ENCODE measurements at places on chromosomes 11 and 22. TPM values are rescaled to one million over a fixed set of nuclear protein-coding genes. Genes with fewer than 3 reads are reported as not detected.

The DTX4 gene
- polyA plus RNA-seq = 1.6 TPM

GRCh38 chr22:35379146-35379993, 1.5 kb upstream of the HMOX1 start:
- no peaks in the 10 kb centered on the region for H3K27me3 ChIP-seq
- H3K4me1 ChIP-seq = peaks cover 20% of the 10 kb centered on the region
- no peak for DNase-seq

- DNase-seq = no peak
- H3K27me3 ChIP-seq = no peaks in the 10 kb centered on the region
- H3K36me3 ChIP-seq = peaks cover 8% of the 10 kb centered on the region
- no peak overlapping the region for H3K4me3 ChIP-seq
- H3K4me1 ChIP-seq = peaks cover 7% of the 10 kb centered on the region
These were observed 16.5 kb downstream of the CERK start for GRCh38 chr22:46721501-46722085.

GRCh38 chr11:75188671-75189070, 37.8 kb downstream of the SLCO2B1 start:
- no peak overlapping the region for H3K4me3 ChIP-seq
- peaks cover 14% of the 10 kb centered on the region for H3K27me3 ChIP-seq
- H3K27ac ChIP-seq = no peak overlapping the region
- no peak for DNase-seq
- no peaks in the 10 kb centered on the region for H3K4me1 ChIP-seq

GRCh38 chr22:17257121-17258001, 38.1 kb upstream of the ADA2 start:
- no peak overlapping the region for H3K4me3 ChIP-seq
- H3K36me3 ChIP-seq = no peaks in the 10 kb centered on the region
- H3K27ac ChIP-seq = no peak overlapping the region
- no peak for DNase-seq
- peaks cover 2% of the 10 kb centered on the region for H3K4me1 ChIP-seq

- no peaks in the 10 kb centered on the region for H3K36me3 ChIP-seq
- no peak for DNase-seq
- H3K4me1 ChIP-seq = no peaks in the 10 kb centered on the region
These were observed 85.2 kb downstream of the FLI1 start for GRCh38 chr11:128779036-128779435.
